Astrocyte of the spinal cord (primary cell): ENCODE measurements at places on chromosomes 5 and 9.

GRCh38 chr5:64766941-64767340 lies 1.6 kb downstream of the SREK1IP1 start:
- DNase-seq, result no peak

DNA sequence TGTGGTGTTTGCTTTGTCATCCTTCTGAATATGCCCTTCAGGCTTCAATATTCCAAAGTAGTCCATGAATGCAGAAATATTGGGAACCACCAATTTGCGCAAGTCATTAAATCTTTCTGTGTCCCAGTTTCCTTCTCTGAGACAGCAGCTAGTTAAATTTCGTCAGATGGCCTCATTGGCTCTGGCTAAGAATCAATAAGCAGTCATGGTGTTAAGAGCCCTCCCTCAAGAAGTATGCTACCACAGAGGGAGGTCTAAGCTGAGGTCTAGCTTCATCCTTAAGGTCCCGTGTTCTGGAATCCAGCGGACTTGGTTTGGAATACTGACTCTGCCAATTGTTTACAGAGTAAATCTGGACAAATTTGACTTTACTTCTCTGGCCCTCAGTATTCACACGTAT lies 59.1 kb upstream of the C5orf58 start:
- no peak for DNase-seq

DNA sequence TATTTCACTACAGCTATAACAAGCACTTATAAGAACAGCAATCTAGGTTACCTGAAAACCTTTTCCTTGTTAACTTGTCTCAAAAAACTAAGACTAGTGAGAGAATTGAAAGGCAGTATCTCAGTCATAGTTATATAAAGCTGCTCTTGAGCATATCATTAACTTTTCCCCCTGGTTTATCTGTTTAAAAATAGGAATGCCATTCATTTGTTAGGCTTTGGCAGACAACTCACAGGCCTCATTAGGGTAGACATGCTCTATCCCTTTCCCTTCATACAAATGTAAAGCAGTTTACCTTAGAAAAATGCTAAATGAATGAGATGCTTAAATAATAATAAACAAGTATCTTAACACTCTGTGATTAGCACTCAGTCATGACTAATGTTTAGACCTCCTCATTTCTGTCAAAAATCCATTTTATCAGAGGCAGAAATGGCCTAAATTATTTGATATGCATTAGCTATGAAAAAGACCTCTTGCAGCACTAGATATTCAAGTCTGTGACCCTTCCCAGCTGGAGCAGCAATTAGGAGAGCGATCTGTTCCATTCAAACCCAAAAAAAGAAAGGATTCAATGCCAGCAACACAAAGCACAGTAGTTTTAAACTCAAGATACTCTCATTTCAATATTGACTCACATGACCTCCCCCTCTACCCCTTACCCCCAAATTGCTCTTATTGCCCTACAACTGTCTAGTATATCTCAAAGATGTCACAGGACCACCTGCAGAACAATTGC lies 1578.8 kb upstream of the WWC1 start:
- DNase-seq, result no peak

DNA sequence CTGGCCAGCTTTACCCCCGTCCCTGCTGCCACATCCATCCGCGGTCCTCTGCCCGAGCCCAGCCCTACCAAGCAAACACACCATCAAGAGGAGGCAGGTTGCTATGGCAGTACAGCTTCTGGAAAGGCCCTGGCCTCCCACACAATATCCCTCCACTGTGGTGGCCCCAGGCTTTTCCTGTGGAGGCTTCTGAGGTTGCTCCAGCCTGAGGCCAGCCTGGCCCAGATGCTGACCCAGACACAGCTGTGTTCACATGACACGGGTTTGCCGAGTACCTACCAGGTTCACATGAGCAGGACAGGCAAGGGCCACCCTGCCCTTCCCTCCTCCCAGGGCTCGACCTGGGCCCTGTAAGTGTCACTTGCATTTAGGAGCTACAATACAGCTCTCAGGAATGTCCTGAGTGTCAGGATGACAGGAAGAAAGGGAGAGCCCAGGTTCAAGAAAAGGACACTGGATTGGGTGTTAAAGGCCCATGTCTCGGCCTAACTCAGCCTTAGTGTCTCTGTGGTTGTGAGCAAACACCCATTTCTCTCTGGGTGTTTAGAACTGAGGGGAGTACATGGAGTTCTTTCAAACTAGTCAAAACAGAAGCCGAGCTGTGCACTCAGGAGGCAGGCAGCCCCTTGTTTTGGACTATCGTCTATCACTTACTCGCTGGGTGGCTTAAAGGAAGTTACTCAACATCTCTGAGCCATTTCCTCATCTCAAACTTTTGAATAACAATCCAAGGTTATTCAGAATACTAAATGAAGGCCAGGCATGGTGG lies 40.2 kb downstream of the NAIF1 start:
- DNase-seq, result no peak
